ENCODE measurements at places on chromosomes 11 and 22. TPM values are rescaled to one million over a fixed set of nuclear protein-coding genes. Genes with fewer than 3 reads are reported as not detected.

The CD248 gene
- 0.83 TPM for total RNA-seq

The MUC6 gene
- total RNA-seq = not detected

The PPFIBP2 gene
- total RNA-seq = 9.4 TPM

The ANO5 gene
- 6.2 TPM for total RNA-seq

The POU2AF2 gene
- not detected for total RNA-seq

The OR5P2 gene
- not detected for total RNA-seq

The GLB1L2 gene
- 3.7 TPM for total RNA-seq

The OR8K3 gene
- total RNA-seq = not detected

The RGL4 gene
- not detected for total RNA-seq

The LGALS12 gene
- total RNA-seq = 6.8 TPM

DNA sequence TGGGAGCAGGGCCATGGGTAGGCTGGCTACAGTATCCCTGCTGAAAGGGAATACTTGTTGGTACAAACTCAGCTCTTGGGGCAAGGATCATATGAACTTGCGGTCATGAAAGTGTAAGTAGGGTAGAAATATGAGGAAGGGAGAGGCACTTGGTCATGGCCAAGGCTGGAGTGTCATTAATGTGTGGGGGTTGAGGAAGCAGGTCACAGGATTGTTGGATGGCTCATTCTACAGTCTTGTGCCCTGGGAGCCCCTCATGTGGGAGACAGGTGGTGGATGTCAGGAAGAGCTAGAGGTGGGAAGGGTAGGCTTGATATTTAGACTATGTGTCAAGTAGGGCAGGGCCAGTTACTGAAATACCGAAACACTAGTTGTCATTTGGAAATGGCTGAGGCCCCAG is 95.5 kb downstream of the RRM1 start:
- no peak for DNase-seq

- DNase-seq = peak; percentile 94
These were observed at the start of gene ARHGAP20 for GRCh38 chr11:110711776-110712658. ARHGAP20 (minus strand) TSS chr11:110712437; CDS start chr11:110712231, 206 bp downstream.

DNA sequence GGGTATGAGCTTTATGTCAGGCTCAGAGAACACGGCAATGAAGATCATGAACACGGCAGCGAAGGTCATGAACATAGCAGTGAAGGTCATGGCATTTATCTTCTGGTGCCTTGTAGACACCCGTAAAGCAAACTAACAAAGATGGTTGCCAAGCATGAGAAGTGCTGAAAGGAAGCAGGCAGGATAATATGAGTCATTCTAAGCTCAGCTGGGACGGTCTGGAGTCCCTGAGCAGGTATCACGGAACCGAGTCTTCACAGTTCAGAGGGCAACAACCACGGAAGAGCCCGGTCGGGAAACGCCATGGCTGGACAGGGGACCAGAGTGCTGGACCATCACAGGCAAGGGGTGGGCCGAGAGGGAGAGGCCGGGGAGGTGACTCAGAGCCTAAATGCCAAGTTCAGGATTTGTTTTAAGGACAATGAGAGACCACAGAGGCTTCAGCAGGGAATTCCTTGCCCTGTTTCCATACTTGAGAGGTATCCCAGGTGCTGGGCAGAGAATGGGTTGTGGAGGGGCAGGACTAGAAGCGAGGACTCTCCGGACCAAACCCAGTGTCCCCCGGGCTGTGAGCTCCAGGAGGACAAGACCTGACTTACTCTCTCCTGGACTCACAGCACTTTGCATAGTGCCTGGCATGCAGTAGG is 13.1 kb upstream of the MS4A10 start:
- no peak for DNase-seq

DNA sequence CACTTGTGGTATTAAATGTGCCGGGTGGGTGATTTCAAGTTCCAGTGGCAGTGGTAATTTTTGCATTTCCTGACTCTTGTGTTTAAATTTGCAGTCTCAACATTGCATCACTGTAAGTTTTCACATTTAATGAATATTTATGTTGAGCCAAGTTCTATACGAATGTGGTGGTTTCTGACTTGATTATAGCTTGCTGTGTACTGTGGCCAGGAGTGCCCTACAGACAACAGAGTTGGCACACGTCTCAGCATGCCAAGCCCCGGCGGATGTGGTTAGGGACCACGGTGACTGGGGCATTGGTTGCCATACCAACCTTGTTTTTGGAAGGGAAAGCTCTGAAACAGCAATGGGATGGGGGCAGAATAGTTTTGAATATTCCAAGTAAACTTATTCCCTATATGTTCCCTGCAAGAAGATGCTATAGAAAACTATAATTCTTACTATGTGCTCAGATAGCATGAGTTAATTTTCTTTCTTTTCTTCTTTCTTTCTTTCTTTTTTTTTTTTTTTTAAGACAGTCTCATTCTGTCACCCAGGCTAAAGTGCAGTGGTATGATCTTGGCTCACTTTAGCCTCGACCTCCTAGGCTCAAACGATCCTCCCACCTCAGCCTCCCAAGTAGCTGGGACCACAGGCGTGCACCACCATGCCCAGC is 16.0 kb downstream of the ZNRF3 start:
- no peak for DNase-seq

- no peak for DNase-seq
These were observed 31.4 kb downstream of the ADAMTS8 start for GRCh38 chr11:130396965-130397364.

- no peak for DNase-seq
These were observed 29.7 kb upstream of the CAVIN3 start for GRCh38 chr11:6350043-6350442.

- DNase-seq = peak; percentile 7
These were observed 20.5 kb upstream of the SORL1-AS1 start for GRCh38 chr11:121473064-121473777.

- peak; percentile 54 for DNase-seq
These were observed 21.6 kb downstream of the NNMT start for GRCh38 chr11:114317787-114318137.

DNA sequence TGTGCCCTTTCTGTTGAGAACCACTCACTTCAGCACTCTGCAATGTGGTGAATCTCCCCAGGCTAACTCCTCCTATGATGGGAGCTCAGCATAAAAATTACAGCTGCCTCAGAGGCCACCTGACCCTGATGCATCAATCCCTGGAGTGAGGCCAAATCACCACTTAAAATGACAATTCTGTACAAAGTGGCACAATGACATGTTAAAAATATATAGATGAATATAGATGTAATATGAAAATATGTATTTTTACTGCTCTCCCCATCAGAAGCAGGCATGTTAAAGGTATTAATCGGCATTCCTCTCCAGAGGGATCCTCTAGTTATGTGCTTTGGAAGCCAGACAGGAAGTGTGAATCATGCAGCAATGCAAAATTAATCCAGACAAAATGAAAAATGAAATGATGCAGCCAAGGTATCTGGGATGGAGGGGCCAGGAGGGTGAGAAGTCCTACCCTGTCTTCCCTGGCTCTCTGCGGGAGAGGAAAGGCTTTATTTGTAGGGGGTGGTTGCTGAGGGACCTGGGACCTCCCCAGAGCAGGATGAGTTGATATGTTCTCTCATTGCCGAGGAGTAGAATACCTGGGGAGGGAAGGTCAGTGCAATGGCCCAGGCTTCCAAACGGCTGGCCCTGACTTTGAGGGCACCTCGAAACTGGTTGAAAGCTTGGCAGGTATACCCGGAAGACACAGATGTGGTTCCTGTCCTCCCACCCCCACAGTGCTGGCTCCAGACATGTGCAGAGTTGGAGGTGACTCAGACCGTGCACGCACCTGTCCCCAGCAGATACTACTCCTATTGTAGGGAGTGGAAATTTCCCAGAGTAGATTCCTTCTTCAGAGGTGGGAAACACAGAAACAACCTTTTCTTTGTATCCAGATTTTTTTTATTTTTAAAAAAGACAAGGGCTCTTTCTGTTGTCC is 347.9 kb upstream of the NCAM1 start:
- no peak for DNase-seq

DNA sequence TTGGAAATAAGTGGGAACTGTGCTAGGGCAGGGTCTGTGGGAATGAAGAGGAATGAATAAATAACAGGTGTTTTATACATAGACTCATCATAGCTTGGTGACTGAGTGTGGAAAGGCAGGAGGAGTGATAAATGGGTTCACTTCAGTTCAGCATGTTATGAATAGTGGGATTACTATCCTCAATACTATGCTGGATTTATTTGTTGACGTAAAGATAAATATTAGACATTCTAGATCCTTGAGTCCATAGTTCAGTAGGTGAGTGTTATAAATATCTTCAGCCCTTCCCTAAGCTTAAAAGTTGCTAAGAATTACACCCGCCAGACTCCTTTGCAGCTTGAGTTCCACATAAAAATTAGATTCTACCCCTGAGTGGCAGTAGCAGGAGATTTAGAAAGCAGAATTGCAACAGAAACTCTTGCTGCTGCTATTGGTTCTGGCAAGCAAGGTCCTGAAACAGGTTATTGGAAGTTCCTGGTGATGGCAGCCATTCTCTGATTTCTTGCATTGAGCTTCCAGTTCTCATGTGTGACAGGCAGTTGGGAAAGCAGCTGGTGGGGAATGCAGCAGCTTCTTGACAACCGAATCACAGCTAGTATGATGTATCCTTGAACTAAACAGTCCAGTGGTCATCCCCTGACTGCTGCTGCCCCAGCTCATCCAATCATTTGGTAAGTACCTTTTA is 1558.9 kb downstream of the FAM181B start:
- DNase-seq = no peak

DNA sequence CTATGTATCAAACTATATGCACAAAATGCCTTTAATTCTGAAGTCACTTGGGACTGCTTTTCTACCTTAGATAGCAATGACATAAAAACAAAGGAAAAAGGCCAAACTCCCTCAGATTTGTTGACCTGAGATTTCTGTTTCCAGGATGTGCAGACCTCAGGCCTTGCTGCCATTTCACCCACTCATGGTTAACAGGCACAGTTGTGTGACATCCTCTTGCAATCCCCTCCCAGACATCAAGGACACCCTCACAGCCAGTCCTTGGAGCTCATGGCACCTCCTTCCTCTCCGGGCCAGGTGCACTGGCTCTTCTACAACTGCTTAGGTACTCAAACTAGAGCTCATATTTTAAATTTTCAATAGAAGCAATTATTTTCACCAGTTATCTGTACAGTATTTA is 37.3 kb downstream of the SERPIND1 start:
- DNase-seq = no peak

DNA sequence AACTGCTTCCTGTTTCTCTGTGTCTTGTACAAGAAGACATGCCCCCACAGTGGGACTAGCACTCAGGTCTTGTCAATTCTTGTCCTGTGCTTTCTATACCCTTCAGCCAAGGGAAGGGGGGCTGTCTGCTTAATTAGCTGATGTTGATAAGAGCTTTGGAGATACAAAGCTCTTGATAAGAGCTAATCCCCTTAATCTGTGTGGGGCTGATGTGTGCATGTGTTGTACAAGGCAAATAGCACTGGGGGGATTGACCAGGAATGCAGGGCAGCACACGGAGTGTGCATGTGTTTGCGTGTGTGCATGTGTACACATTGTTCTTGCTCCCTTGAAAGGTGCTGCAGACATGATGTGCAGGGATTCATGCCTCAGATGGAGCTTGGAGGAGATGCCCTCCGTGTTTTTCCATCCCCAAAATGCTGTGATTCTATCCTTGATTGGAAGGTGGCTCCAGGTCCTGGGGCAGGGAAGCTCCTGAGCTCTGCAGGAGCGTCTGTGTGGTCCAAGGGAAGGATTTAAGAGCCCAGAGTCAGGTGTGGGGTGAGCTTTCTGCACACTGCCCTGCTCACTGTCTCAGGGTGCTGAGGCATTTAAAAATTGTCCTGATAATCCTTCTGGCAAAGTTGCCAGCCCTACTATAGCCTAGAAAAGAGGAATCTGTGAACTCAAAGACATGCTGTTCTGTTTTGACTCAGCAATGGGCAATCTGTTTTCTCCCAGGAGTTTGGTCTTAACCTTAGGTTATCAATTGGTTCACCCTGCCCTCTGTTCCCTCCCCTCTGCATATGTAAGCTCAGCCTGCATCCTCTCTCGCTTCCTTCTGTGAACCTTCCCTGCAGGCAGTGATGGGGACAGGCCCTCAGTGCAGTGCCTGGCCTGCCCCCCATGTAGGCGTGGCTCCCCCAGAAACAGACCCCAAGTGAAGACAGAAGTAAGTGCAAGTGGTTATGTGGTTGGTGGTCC is 102.0 kb downstream of the GRIK4 start:
- no peak for DNase-seq

- no peak for DNase-seq
These were observed 10.0 kb downstream of the SIK2 start for GRCh38 chr11:111612224-111612623.

DNA sequence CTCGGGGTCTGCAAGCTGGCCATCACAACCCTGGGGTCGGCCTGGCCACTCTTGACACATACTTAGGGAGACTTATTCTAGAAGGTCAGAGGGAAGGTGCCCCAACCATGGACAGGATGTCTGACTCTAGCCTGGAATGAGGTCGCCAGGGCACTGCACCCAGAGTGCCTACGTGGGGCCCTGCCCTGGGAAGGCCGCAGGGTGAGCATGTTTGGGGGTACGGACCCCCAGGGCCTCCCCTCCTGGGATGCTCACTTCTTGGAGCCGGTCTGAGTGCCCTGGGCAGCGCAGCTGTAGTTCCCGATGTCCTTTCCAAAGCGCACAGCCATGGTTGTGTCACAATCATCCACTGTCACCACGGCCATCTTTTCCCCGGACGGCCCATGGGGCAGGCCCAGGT is 75.8 kb downstream of the TRMU start:
- DNase-seq = no peak

DNA sequence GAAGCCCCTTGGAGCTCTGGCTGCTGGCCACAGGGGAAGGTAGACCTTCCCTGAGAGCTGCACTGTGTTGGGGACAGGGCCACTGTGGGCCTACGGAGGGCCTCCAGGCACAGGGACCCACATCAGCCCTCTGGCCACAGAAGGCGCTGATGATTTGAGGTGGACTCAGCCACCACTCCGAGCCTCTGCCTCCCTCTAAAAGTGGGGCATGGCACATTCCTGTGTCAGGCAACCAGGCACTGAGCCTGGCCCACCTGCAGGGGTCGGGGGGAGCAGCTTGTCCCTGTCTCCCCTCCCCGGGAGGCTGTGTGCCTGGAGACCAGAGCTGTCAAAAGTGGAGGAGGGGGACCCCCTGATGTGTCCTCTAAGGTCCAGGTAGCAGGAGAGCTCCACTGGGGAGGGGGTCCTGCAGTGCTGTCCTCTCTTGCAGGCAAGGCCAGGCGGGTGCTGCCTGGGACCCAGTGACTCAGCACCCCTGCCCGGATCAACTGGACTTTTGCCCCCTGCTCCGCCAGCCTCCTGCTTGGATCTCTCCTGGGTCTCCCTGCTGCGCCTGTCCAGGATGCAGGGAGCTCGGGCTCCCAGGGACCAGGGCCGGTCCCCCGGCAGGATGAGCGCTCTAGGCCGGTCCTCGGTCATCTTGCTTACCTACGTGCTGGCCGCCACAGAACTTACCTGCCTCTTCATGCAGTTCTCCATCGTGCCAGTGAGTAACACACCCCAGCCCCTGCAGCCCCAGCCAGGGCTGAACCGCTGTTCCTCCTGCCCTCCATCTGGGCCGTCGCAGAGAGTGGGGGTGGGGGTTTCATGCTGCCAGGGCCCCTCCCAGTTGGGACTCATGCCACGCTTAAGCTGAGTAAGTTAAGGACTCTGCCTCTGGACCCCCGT is 17.5 kb upstream of the CDKN1C start:
- DNase-seq = peak; percentile 80

GRCh38 chr11:59918987-59919589 is 19.1 kb upstream of the OOSP1 start:
- DNase-seq = peak; percentile 42

- no peak for DNase-seq
These were observed 329.9 kb upstream of the ISX start for GRCh38 chr22:34736081-34736480.

Data from H7 (cell line).